ENCODE measurements at places on chromosomes 13 and 19.

DNA sequence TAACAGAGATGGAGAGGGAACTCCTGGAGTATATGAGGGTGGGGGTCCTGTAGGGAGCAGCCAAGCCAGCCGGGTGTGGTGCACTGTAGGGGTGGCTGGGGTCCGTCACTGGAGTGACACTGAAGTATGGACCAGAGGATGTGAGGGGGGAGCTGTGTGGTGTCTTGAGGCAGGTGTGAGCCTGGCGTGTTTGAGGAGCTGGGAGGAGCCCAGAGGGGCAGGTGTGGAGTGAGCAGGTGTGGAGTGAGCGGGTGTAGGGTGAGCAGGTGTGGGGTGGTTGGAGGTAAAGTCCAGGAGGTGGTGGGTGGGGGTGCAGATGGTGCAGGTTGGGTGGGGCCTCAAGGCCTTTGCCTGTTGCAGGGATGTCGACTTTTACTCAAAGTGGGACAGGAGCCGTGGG, 5.9 kb downstream of the B3GNT8 start:
- no peak for DNase-seq

GRCh38 chr19:54430306-54431254, 15.3 kb downstream of the TTYH1 start:
- DNase-seq, result peak; percentile 46

DNA sequence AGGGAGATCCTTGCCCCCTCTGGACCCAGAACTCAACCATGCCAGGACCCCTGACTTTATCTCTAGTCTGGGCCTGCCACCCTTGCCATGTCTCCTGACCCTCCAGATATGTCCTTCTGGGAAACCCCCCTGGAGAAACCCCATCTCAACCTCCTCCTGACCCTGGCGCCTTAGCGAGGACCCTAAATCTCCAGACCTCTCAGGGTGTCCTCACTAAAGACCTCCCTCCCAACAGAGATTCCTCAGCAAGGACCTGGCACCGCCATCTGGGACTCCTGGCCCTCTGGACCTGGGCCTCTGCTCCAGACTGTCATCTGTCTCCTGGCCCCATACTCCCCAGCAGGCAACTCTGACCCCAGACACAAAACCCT, 1.3 kb downstream of the KCNK6 start:
- no peak for DNase-seq

- DNase-seq, result peak; percentile 23
Observed at GRCh38 chr13:67048084-67048820, 181.9 kb downstream of the PCDH9 start.

- no peak for DNase-seq
Observed at GRCh38 chr19:44708940-44709339, 10.0 kb downstream of the CEACAM16 start.

Data from EH (cell line).